CD4-positive, alpha-beta T cell treated with Interleukin-17A for 1 hour (primary cell): ENCODE measurements at places on chromosomes 12 and 14.

GRCh38 chr14:67570453-67570852 lies 29.6 kb downstream of the PIGH start:
- no peak for DNase-seq

DNA sequence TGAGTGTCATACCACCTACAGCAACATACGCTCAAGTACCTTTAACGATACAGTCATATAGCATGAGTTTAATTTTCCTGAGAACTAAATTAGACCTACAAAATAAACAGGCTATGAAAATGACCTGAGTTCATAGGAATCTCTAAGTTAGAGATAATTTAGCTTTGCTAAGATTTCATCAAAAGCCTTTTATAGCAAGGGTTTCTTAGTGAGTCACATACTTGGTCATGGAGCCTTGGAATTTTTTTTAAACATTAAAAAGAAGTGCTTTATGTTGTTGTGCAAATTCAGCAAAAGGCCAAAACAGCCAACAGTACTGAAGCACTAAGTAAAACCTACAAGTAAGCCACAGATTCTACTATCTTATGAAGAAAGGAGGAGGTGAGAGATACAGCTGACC lies 93.6 kb upstream of the FERMT2 start:
- DNase-seq: no peak

- DNase-seq: no peak
Measured at GRCh38 chr12:79448816-79449215, 241.9 kb downstream of the PAWR start.

DNA sequence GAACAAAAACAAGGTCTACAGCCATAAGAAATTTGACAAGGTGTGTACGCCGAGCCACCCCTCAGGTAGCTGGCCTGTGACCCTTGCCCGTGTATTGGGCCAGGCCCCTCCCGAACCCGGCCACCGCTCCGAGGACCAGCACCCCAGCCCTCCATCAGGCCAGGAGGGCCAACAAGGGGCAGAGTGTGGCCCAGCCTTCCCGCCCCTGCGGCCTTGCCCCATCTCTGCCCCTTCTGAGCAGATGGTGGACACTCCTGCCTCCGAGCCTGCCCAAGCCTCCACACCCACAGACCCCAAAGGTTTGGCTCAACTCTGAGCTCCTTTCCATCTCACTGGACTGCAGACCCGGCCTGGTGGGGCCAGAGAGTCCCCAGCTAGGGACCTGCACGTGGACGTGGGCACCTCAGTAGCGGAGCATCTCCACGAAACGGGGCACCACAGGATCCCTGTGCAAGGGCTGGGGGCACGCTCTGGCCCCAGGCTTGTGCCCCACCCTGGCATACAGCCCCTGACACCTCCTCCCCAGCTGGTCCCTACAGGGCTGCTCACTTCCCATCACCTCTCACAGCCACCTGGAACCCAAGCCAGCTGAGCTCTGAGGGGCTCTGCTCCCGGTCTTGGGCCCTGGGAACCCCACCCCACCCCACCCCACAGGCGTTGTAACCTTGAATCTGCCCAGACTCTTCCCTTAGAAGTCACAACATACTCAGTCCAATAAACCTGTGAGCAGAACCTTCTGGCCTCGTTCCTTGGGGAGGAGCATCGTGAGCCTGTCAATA lies 3.3 kb downstream of the P2RX2 start:
- no peak for DNase-seq

- peak; percentile 45 for DNase-seq
Measured at GRCh38 chr12:79933532-79934264, 1.2 kb downstream of the PPP1R12A start.

DNA sequence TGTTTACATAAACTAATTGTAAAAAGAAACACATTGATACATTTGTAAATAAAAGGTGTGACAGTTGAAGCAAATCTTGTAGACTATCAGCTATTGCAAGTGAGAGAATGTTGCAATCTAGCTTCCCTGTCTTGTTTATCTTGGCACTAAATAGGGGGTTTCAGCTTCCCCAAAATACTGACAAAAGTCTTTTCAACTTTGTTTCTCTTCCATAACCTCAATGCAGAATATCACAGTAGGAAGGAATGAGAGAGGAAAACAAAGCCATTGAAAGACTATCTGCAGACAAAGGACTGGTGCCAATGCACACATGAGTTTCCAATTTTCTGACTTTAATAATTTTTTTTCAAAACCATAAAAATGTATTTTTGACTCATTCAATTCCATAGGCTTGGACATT lies 886.2 kb upstream of the MGAT4C start:
- DNase-seq: no peak
